ENCODE measurements at places on chromosomes 1 and 21. TPM values are rescaled to one million over a fixed set of nuclear protein-coding genes. Genes with fewer than 3 reads are reported as not detected.

Gene MYCL
- 0.81 TPM for total RNA-seq

Gene CELA2B
- total RNA-seq = not detected

Gene TRIM62
- total RNA-seq = 10.7 TPM

Gene SGIP1
- 2.1 TPM for total RNA-seq

Gene GFI1
- 0.65 TPM for total RNA-seq

Gene SHE
- 0.49 TPM for total RNA-seq

Gene RGL1
- 55.1 TPM for total RNA-seq

Gene NIBAN1
- total RNA-seq = 121 TPM

Gene SPRR1A
- total RNA-seq = not detected

Gene CFHR3
- not detected for total RNA-seq

Gene ANXA9
- 0.49 TPM for total RNA-seq

Gene ATP1A4
- not detected for total RNA-seq

Gene AIRE
- not detected for total RNA-seq
